GM23248 (cell line): ENCODE measurements at places on chromosomes 12 and 14. TPM values are rescaled to one million over a fixed set of nuclear protein-coding genes. Genes with fewer than 3 reads are reported as not detected.
A peak's percentile ranks its signal among the peaks of the same experiment; 100 is the strongest.

DNA sequence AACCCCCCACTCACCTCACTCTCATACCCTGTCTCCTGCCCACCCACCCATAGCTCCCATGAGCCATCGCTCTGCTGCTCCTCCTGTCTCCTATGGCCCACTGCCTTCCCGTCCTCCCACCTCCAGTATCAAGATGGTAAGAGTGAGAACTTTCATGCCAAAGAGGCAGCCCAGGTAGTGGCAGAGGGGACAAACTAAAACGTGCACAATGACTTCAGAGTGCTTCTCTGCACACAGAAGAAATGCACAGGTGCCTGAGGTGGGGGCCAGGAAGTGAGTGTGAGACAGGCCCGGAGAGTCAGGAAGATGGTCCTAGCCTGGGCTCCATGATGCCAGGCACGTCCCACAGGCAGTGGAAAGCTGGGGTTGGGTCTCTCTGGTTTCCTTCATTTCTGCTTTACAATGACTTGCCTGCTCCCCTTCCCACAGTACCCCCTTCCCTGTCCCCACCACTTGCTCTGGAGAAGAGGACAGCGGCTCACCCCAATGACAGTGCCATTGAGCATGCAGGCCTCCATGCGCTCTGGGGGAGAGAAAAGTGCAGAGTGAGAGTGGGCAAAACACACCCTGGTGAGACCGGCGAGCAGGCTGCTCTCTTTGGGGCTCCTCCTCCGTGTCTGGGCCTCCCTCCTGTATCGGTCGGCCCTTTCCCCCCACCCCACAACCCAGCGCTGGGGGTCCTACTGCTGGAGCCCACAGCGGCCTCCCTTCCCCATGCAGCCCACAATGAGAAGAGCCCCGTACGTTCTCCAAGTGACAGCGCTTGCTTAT is 22.8 kb upstream of the ANO2 start:
- no peak for DNase-seq

- peak; percentile 25 for DNase-seq
Measured at GRCh38 chr12:51320695-51321320, 3.2 kb downstream of the BIN2 start.

DNA sequence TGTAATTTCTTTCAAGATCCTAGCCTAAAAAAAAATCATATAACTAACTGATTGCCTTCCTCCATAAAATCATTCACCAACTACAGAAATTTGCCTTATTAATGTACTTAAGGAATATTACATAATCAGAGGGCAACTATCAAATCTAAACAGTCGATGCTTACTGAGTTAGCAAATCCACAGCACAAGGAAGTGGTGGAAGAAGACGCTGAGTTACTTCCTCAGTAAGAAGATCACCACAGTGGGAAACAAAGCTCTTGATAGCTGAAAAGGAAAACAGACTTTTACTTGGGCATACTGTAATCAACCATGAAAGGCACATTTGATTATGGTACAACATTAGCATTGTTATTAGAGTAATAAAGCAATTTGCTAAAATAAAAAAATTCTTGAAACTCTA is 48.7 kb downstream of the HEATR5A start:
- no peak for DNase-seq

MUCL1 gene
- polyA plus RNA-seq, result not detected in 2 replicates

- no peak for DNase-seq
Measured at GRCh38 chr14:88481794-88482193, 73.0 kb downstream of the PTPN21 start.

- DNase-seq, result peak; percentile 64
Measured at GRCh38 chr12:5745251-5745888, 199.7 kb downstream of the ANO2 start.

DNA sequence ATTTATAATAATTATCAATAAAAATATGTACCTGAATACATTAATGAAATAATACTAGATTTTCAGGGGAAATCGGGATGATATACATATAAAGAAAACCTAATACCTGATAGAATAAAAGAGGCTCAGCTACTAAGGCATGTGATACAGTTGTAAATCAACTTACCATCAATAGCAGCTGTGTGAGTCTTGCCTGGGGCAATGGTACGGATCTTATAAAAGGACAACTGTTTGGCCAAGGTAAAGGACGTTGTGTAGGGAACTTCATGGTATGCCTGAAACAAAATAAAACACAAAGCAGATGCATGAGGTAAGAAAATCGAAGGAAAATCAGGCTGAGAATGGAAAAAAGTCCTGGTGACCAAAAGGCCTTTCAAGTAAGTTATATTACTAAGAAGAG is 25.4 kb downstream of the NEK9 start:
- DNase-seq, result no peak

- no peak for DNase-seq
Measured at GRCh38 chr14:101251812-101252442, 309.4 kb upstream of the DIO3 start.

GRCh38 chr12:3328081-3328480 is 162.9 kb upstream of the PRMT8 start:
- no peak for DNase-seq

DNA sequence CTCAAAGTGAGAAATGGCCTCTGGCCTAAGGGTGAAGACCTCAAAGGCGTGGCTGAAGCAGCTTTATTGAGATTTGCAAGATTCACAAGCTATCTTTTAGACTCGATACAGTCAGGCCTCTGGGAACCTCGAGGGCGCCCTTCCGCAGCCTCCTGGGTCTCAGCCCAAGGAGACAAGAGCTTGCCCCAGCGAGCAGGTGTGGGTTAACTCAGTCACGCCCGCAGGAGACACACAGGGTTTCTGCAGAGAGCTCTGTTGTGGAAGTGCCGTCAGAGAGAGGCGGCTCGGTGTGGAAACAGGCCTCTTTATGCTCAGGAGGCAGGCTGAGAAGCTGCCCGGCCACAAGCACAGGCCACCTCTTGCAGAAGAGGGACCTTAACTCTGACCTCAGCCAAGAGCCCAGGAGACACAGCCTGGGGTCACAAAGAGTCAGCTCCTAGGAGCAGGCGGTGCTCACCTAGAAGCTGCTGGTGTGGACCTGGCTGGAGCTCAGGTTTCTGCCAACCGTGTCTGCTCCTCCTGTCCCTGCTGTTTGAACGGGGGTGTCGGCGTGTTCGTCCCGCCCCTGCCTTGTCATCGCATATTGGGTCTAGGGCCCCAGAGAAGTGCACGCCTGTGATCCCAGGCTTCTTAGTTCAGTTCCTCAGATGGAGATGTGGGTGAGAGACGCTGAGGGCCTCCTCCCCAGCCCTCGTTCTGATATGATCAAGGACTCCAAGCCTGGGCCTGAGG is 42.1 kb upstream of the FBRSL1 start:
- DNase-seq, result no peak

- DNase-seq, result peak; percentile 80
Measured at GRCh38 chr12:100733817-100734593, 60.6 kb upstream of the ANO4 start.

DNA sequence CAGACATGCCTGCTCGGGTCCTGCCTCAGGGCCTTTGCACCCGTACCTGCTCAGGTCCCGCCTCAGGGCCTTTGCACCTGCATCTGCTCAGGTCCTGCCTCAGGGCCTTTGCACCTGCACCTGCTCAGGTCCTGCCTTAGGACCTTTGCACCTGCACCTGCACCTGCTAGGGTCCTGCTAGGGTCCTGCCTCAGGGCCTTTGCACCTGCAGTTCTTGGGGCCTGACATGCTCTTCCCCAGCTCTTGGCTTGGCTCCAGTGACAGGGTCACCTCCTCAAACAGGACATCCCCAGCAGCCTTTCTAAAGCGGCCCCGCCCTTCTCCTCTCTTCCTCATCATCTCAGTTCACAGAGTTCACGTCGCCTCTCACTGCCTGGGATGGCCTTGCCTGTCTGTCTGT is 54.9 kb upstream of the NCOR2 start:
- no peak for DNase-seq

GRCh38 chr12:90791445-90791844 is 163.5 kb downstream of the CCER1 start:
- DNase-seq, result no peak

DNA sequence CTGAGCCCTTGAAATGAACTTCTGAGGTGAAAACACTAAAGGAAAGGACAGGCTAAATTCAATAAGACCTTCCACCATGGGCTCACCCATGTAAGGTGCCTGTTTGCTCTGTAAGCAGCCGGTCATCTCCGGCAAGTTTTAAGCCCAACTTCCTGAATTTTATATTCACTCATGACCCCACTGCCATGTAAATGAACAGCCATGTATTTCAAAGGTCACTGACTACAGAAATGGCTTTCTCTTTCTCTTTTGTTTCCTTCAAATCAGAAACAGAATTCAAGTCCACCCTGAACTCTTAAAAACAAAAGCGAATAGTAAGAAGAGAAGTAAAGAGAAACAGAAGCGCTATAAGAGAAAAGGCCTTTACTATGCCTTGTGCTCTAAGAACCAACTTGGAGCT is 61.7 kb upstream of the OVCH1 start:
- no peak for DNase-seq

RHOJ gene
- 2.2 and 3.0 TPM in 2 replicates for polyA plus RNA-seq

FITM1 gene
- not detected in 2 replicates for polyA plus RNA-seq

- DNase-seq, result no peak
Measured at GRCh38 chr14:81859046-81859445, 325.4 kb upstream of the SEL1L start.

CARMIL3 gene
- not detected in 2 replicates for polyA plus RNA-seq

DNA sequence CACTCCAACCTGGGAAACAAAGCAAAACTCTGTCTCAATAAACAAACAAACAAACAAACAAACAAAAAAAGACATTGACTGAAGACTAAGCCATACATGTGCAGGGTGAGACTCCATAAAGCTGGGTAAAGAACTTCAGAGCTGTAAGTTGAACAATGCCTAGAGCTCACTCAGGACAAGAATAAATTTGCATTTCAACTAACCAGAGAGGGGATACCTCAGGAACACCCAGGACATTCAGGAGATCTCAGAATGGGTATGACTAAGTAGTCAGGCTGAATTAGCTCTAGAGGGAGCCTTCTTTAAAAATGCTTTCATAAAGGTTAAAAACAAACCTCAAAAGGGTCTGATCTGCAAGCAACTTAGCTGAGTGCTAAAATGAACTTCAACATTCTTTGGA is 267.7 kb upstream of the DIO3 start:
- no peak for DNase-seq

TAS2R42 gene
- not detected in 2 replicates for polyA plus RNA-seq

DNA sequence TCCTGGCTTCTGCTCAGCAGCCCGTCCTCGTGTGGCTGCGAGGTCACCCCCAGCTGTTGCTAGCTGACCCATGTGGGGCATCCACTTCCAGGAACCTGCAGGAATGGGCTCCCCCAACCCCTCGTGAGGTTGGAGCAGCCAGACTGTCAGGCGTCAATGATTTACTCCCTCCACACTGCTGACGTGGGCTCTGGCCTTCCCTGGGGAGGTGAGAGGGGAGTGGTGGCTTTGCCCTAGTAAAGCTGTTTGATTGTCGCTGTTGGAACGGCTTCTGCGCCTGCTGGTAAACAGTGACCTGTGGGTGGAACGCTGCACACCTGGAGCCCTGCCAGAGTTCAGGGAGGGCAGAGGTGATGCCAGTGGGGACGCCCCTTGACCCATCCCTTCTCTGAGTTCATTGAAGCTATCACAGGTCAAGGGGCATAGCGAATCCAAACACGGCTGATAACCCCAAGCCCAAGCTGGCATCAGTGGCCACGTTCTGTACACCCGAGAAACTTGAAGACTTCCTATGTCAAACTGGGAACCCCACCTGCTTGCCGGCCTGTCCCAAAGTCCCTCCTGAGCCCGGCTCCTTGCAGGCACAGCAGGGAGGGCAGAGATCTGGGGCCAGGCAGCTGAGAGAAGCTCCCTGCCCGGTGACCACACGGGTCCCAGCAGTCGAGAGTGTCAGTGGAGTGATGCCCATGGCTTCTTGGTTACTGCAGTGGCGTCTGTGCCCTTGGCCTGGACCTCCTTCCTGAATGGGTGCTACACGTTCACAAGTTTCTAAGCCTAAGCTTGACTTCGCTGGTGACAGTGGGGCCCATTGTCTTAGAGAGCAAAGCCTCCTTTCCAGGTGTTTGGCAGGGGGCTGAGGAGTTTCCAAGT is 2.7 kb downstream of the ASPG start:
- DNase-seq, result no peak

GRCh38 chr14:95322651-95323050 is 2.9 kb upstream of the CLMN start:
- peak; percentile 37 for DNase-seq

- peak; percentile 82 for DNase-seq
Measured at GRCh38 chr14:100439781-100440180, 116.6 kb downstream of the SLC25A47 start.

FAM90A1 gene
- polyA plus RNA-seq, result 0.24 TPM in 1 of 2 replicates, not detected in the other

DNA sequence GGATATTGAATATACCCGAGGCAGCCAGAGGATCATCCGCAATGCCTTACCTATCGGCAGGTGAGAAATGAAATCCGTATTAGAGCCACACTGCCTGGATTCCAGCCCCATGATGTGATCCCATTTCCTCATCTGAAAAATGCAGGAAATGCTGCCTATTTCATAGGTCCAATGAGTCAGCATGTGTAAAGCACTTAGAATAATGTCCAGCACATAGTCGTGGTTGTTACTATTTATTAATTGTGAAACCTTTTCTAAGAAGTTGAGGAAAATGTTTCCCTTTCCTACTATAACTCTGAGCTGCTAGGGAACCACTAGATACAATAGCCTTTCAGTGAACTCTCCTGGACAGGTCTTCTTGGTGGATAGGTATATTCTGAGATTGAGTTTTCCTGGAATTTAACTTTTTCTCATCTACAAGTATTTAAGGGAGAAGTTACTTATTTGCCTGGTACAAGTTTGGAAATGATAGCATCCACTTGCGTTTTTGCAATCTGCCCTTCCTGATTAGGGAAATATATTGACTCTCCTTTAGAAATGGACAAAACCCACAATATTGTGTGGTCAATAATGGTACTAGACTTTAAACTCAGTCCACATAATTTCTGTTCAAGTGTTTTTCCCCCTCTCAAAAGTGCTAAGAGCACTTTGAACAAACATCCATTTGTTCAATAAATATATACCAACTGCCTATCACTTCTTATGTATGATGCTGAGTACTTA is 12.2 kb downstream of the POLR3B start:
- peak; percentile 93 for DNase-seq

- no peak for DNase-seq
Measured at GRCh38 chr12:4417455-4417854, 28.2 kb downstream of the FGF6 start.

- DNase-seq, result no peak
Measured at GRCh38 chr14:56297449-56297848, 179.2 kb downstream of the PELI2 start.

DNA sequence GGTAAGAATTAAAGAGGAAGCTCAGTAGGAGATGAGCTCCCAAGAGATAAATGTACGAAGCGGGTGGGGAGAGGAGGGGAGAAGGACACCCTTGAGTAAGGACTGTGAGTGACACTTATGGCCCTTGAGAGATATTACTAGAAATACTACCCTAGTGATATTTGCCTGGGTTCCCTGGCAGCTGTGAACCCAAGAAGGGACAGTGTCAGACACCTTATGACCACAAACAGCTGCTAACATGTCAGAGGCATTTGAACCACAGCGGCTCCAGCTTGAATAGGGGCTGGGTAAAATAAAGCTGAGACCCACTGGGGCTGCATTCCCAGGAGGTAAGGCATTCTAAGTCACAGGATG is 19.6 kb upstream of the SLC6A12 start:
- no peak for DNase-seq

IRAK3 gene
- polyA plus RNA-seq, result 3.1 and 3.3 TPM in 2 replicates

DNA sequence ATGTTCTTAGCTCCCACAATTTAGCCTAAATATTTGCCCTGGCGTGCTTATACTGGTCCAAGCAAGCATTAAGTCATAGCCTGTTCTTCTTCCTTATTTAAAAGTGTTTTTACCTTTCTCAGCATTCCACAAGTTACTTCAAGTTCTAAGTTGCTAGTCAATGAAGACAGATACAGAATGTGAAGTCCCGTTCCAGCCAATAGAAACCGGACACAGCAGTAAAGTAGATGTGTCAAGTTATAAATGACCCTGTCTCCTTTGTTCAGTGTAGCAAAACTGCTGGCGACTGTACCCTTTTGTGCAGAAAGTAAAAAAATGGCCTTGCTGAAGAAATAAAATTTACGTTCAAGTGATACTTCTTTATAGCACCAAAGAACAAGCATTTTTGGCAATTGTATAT is 3.9 kb downstream of the SNAPC1 start:
- DNase-seq, result no peak

FLVCR2 gene
- 0.33 TPM in 1 of 2 replicates, not detected in the other for polyA plus RNA-seq
